RKO (cell line): ENCODE measurements at places on chromosomes 3 and 15.

GRCh38 chr3:53252096-53252946 is 3.5 kb downstream of the TKT start:
- DNase-seq, result no peak

GRCh38 chr3:129469026-129469425 is 29.0 kb downstream of the IFT122 start:
- DNase-seq, result no peak

GRCh38 chr3:147195887-147196286 is 210.5 kb downstream of the ZIC4 start:
- no peak for DNase-seq

DNA sequence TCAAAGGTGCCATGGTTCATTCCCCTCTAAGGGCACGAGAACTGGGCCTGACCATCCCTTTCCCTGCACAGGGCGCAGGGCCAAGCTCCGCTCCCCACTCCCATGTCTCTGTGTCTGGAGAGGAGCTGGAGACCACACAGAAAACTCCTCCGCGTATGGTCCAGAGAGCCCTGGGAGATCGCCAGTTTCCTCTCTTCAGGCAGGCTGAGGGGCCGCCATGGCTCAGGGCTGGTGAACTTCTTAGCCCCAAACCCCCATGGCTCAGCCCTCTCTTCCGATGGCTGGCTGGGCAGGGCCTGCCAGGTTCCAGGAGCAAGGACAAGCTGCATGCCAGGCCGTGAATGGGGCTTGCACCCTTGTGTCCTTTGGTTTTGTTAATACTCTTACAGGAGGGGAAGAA is 52.9 kb downstream of the EXOG start:
- DNase-seq, result no peak

- DNase-seq, result no peak
Observed at GRCh38 chr15:96687388-96688107, 357.0 kb downstream of the NR2F2 start.

GRCh38 chr3:136938334-136938733 is 19.4 kb upstream of the IL20RB start:
- no peak for DNase-seq

GRCh38 chr15:72521682-72522081 is 47.6 kb downstream of the ARIH1 start:
- no peak for DNase-seq
